ENCODE measurements at places on chromosomes 6 and 20.

DNA sequence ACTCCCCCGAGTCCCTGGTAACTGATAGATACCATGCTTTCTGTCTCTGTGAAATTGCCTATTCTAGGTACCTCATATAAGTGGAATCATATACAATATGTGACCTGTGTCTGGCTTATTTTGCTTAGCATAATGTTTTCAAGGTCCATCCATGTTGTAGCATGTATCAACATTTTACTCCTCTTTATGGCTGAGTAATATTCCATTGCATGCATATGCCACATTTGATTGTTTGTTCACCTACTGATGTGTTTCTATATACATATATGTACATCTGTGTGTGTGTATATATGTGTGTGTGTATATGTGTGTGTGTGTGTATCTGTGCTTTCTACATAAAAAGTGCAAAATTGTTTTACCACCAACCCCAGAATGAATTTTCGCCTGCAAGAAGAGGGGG, 119.1 kb downstream of the ADAT2 start:
- no peak for DNase-seq

DNA sequence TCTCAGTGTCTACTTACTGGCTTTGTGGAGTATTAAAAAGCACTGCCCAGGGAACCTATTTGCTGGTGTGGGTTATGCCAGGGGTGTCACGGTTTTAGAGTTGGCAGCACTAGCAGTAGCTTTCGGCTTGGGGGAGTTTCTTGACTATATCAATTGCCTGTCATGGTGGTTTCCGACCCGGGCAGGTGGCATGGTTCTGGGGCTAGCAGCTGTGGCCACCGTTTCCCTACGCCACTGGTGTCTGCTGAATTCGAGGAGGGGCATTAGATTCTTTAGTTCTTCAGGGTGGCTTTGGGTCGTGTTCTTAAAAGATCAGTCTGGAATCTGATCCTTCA, 55.6 kb upstream of the FOXC1 start:
- DNase-seq = no peak

DNA sequence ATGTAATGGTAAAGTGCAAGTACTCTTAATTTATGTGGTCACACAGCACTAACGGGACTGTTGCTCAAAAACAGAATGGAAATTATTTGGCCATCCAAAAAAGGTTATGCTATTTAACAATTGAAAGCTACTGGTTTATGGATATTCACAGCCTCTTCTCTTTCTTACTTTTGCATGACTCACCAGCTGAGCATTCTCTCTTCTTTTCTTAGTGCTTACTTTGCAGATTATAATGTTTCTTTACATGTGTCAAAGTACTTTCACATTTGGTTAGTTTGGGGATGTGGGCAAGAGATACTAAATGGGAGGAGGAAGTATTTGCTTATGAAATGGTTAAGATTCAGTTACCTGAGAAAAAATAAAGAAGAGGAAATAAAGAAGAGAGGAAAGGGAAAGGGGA, 610.5 kb downstream of the HTR1B start:
- DNase-seq = no peak

- no peak for DNase-seq
Measured at GRCh38 chr6:11018225-11018624, 25.9 kb downstream of the ELOVL2 start.

- no peak for DNase-seq
Measured at GRCh38 chr20:17990278-17990972, 21.6 kb downstream of the MGME1 start.

DNA sequence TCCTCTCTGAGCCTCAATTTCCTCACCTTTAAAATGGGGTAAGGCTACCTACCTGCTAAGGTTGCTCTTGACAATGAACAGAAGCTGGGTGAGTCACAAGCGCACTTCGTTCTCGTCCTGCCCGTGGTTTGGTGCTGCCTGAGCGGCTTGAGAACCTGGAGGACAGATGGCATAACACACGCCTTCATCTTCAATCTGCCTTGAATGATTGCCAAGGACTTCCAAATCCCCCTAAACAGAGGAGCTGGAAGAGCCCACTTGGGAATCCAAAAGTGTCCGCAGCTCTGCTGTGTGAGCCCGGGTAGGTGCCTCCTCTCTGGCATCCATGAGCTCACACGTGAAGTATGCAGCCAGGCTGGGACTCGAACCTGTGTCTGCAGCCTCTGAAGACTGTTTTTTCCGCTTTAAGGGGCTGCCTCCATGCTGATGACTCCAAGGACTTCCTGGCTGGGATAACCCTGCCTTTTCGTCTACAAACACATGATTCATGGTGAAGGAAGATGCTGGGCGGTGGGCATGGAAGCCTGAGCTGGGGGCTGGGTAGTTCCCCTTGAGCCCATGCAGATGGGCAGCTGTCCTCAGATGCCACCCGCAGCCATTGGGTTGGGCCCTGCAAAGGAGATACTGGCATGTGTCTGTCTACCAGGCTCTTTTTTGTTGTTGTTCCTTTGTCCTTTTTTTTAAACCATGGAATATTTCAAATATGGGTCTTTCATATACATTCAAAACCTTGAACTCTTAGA, 25.3 kb upstream of the CSNK2A1 start:
- no peak for DNase-seq

DNA sequence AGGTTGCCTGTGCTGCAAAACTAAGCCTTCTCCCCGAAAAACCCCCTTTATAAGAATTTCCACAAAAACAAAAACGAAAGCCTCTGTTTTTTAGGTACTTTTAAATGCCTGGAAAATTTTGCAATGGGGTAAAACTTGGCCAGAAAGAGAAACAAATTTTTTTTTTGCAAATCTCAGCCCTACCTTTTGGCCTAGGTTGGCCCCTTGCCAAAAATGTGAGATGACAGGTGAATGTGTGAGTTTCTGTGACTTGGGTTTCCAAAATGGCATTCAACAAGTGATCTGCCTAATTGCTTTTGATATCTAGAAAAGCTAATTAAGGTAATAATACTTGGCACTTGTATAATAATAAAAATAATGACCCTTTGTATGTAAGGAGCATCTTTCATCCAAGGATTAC, 48.4 kb downstream of the MAFB start:
- no peak for DNase-seq

DNA sequence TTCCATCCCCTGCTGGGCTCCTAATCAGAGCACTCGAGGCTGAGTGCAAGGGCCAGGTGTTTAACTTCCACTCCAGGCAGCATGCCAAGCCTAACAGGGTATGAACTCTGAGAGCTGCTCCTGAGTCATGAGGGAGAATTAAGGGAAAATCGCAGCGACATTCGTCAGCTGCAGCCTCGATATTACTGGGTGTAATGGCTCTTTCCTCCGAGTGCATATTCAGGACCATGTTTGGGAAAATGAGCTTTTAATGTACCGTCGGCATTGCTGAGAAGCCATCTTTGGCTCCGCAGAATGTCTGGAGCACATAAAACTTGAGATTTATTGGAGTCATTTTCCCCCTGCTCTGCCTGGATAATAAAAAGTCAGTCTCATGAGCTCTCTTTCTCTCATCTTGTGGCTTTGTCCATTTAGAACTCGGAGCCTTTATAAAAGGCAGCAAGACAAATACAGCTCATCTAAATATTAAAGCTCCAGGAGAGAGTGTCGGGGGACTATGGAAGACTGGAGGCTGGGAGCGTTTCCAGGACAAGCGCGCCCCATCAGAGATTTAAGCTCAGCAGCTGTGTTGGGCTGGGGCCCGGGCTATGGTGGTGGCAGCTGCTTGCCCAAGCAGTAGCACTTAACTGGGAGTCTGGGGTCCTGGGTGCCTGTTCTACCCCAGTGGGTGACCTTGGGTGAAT, 103.7 kb downstream of the TOX2 start:
- DNase-seq = peak; percentile 96

DNA sequence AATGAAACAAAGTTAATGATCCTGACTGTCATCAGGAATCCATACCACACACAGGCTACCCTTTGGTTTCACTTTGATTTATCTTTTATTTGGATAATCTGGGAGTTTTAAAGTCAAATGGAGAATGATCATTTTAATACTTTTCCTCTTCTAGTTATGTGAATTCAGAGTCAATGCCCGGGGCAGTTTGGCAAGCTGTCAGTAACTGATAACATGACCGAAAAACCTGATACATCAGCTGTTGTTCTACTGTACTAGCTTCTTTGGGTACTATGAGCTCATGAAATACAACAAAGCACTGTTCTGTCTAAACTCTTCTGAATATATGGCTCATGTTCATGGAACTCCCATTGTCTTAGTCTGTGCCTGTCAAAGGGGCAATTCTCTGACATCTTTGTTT, 30.2 kb downstream of the KLHL31 start:
- no peak for DNase-seq

- no peak for DNase-seq
Measured at GRCh38 chr20:46333161-46333991, 25.1 kb upstream of the CDH22 start.

- DNase-seq = no peak
Measured at GRCh38 chr6:39202166-39202565, 27.1 kb downstream of the KCNK5 start.

DNA sequence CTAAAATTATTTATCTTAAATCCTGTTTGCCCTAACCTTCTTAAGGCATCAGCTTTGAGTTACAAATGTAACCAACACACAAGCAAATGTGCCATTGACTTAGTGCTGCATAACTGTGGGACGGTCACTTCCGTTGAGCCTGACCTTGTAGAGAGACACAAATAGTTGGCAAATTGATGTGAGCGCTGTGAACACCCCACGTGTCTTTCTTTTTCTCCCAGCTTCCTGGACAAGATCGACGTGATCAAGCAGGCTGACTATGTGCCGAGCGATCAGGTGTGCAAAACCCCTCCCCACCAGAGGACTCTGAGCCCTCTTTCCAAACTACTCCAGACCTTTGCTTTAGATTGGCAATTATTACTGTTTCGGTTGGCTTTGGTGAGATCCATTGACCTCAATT, 56.4 kb downstream of the GNAS start:
- no peak for DNase-seq

DNA sequence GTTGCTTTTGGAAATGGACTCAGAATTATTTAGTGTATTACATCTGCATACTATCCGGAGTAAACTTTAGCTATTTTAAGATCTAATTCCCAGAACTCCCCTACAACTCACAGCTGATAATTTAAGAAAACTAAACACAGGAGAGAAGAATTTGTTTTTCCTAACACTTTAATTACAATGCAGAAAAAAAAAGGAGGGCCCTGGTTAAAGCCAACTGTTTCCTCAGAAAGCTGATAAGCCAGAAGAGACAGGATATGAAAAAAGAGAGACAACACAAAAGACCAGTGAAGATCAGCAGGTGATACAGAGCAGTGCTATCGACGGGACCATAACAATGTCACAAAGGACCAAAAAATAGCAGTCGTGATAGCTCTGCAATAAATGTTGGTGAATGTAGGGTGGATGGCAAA, 5.8 kb downstream of the IFNGR1 start:
- no peak for DNase-seq

DNA sequence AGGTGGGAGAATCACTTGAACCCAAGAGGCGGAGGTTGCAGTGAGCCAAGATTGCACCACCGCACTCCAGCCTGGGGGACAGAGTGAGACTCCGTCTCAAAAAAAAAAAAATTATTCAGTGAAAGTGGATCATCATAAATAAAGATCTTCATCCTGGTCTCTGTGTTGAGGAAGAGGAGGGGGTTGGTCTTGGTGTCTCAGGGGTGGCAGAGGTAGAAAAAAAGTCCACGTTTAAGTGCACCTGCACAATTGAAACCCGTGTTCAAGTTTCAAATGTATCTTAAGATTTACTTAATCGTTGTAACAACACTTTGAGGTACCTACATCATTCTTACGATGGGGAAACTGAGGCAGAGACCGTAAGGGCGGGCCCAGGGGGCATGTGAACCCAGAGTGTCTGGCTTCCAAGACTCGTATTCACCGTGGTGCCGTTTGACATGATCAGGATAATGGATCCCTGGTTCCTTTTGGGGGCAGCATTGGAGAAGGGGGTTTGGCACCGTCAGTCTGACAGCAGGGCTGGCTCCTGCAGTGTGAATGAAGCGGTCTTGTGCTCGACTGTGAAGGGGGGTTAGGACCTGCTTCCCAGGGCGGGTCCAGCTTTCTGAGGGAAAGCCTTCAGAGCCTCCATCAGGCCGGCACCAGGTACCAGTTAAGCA, 32.9 kb upstream of the ID1 start:
- DNase-seq = no peak

- DNase-seq = no peak
Measured at GRCh38 chr6:100865525-100865924, 15.6 kb downstream of the ASCC3 start.

GRCh38 chr20:23027721-23028120, 7.4 kb upstream of the SSTR4 start:
- no peak for DNase-seq

DNA sequence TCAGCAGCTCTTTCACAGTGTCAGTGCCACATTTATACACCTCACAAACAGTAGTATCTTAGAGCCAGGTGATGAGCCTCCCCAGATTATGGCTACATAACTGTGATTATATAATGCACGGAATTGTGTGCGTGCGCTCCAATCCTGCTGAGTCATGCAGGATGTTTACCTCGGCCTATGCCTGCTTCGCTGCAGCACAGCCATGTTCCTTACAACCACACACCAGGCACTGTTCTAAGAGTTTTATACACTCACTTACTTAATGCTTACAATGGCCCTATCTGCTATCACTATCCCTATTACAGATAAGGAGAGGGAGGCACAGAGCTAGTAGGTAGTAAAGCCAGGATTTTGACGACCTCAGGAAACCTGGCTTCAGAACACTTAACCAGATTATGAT, 7.3 kb downstream of the ZKSCAN3 start:
- no peak for DNase-seq

DNA sequence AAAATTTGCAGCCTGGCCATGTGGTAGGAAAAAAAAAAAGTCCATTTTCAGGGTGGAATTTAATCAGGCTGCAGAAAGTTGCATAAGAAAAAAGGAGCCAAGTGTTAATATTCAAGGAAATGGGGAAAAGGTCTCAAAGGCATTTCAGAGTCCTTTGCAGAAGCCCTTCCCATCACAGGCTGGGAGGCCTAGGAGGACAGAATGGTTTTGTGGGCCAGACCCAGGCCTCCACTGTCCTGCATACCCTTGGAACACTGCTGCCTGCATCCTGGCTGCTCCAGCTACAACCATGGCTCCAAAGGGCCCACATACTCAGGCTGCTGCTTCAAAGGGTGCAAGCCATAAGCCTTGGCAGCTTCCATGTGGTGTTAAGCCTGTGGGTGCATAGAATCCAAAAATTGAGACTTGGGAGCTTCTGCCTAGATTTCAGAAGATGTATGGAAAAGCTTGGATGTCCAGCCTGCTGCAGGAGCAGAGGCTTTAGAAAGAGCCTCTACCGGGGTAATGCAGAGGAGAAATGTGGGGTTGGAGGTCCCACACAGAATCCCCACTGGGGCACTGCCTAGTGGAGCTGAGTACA, 239.0 kb upstream of the STXBP5 start:
- no peak for DNase-seq

DNA sequence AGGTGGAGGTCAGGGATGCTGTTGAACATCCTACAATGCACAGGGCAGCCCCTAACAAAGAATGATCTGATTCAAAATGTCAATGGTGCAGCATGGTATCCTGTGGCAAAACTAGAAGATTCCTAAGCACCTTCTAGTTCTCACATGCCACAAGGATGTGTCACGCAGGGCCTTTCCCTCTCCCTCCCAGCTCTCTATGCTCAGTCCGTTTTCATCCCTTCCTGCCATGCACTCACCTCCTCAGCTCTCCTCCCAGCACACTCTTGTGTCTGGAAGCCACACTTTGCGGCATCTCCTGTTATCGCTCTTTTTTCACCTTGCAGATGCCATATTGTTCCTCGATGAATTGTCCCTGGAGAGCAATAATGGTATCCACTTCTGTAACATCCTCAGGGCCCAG, 263.4 kb downstream of the CDC5L start:
- no peak for DNase-seq

Measured in NCI-H187 treated with DMSO at 0.1 percent for 48 hours (cell line).